HT1080 (cell line): ENCODE measurements at places on chromosomes 13 and 19. TPM values are rescaled to one million over a fixed set of nuclear protein-coding genes. Genes with fewer than 3 reads are reported as not detected.

GRCh38 chr13:98143601-98144026 is 720 bp downstream of the FARP1 start:
- no peak for DNase-seq

DNA sequence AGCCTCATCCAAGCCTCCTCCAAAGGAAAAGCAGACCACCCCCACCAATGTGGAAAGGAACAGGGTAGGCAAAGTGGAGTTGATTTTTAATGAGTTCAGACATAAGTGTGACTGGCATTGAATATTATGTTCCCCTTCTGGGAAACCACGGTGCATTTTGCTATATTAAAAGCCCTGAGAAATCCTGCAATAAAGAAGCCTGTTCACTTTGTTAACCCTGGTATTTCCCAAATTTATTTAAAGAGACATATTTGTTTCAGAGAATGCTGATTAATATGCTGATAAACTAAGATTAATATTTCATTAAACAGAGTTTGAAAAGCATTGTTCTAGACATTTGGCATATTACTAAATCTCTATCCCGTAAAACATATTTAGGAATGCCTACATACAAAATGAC is 151.4 kb downstream of the FGF14 start:
- no peak for DNase-seq

LILRB1 gene
- not detected in 2 replicates for total RNA-seq

- DNase-seq, result no peak
Observed at GRCh38 chr13:113086031-113086750, 19.4 kb upstream of the F7 start.

GRCh38 chr13:93955904-93956303 is 523.6 kb downstream of the DCT start:
- no peak for DNase-seq

DNA sequence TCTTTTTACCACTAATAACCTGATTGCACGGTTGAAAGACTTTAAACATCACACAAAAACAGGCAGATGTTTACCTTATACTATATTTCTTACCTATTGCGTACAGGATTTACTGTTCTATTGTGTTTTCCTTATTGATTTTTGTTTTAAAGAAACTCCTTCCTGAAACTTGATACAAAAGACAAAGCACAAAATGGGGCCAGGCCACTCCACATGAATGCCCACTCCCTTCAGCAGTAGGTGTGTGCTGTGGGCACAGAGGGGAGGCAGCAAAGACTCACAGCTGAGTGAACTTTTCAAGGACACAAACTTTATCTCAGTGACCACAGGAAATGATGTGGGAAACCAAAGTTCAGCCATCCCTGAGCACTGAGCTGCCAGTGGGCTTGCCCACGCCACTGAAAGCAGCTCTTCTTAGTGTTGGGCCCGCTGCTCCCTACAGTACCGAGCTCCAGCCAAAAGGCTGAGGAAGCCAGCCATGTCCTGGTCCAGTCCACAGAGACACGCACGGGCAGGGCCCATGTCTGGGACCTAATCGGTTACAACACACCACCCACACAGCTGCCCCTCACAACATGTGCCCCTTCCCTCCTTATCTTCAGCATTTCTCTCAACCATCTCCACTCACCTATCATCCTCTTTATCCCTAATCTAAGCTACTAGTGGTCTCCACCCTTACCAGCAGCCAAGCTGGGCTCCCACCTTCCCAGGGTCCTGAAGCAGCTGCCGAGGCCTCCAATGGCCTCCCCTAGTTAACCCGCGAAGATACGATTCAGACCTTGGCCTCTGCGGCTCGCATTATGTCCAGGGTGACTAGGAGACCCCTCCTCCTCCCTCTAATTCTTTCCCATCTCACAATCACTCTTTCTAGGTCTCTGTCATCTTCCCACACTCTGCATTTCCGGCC is 39.5 kb downstream of the ATP7B start:
- DNase-seq, result no peak

FREM2 gene
- 0.07 and 0.08 TPM in 2 replicates for total RNA-seq

DNA sequence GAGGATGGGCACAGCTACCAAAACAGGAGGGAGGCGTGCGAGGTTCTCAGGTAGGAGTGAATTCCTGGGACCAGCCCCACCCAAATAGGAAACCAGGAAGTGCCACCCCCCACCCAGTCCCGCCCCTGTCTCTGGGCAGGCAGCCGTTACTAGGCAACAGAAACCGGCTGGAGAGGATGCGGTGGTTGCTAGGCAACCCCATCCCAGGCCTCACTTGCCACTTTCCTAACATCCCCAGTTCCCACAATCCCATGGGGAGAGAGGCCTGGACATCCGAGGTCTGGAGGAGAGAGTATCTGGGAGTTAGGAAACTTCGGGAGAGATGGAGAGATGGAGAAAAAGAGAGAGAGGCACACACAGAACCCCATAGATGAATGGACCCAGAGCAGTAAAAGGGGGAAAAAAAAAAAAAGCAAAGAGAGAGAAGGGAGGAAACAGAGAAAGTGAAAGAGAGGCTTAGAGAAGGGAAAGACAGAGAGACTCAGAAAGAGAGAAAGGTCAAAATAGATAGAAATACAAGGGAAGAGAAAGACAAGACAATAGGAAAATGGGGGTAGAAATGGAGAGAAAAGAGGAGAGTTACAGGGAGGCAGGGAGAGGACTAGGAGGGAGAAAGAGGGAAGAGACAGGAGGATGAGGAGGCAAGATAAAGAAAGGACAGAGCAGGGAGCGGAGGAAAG is 3.8 kb downstream of the GRIK5 start:
- DNase-seq, result peak; percentile 55

- no peak for DNase-seq
Observed at GRCh38 chr19:40627486-40628279, 26.5 kb downstream of the LTBP4 start.

SYT5 gene
- total RNA-seq, result not detected in 2 replicates

PLPP2 gene
- 98.0 and 104 TPM in 2 replicates for total RNA-seq

DNA sequence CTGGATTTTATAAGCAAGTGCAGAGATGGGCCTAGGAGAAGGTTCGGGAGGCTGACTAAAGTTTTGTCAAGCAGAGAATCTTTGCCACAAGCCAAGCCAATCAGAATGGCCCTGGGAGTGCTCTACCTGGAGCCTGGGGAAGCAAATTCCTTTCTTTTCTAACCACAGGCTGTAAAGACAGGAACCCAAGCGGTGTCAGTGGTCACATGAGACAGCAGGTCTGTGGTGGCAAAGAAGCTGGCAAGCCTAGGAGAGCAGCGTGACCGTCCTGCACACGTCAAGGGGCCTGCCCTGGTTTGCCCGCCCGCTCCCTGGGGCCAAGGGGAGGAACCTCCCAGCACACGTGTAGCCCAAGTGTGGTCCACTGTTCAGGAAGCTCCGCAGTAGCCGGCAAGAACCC is 90.8 kb downstream of the IPO5 start:
- DNase-seq, result no peak

KIR3DL1 gene
- total RNA-seq, result not detected in 2 replicates

GRCh38 chr13:109156181-109156935 is 526.9 kb downstream of the MYO16 start:
- peak; percentile 91 for DNase-seq

GRCh38 chr19:45972947-45973540 is 621 bp downstream of the NOVA2 start:
- DNase-seq, result no peak

PEX11G gene
- total RNA-seq, result not detected in 2 replicates

GRCh38 chr13:19766591-19766990 is 16.2 kb downstream of the PSPC1 start:
- no peak for DNase-seq

- no peak for DNase-seq
Observed at GRCh38 chr13:45078003-45078402, 42.3 kb upstream of the GTF2F2 start.

DNA sequence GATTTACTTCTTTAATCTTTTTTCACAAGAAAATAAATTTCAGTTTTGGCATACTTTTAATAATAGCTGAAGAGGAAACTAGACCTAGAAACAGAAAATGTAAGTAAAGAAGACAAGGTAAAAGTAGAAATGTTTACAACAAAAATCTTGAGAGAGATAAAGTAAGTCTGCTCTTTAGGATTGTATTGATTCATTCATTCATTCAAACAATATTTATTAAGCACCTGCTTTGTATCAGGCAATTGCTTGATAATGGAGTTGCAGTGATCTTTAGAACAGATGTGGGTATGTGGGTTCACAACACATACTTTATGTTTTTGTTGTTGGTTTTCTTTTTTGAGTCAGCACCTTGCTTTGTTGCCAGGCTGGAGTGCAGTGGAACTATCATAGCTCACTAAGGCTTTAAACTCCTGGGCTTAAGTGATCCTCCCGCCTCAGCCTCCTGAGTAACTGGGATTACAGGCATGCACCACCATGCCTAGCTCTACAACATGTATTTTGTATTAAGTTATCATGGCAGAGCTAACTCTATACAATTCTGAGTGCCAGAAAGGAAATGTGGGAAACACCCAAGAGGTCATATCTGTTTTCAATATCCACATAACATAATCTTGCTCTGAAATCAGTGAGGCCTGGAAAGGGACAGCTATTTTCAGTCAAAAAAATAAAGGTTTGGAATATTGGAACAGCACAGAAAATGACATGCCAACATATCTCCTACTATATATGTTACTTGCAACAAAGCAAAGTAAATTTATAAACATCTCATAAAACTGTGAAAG is 8.8 kb upstream of the SPART start:
- DNase-seq, result no peak

GRCh38 chr13:113917096-113917495 is 53.2 kb upstream of the GAS6 start:
- DNase-seq, result no peak

CD177 gene
- not detected in 2 replicates for total RNA-seq

GRCh38 chr13:53200498-53201453 is 172.2 kb downstream of the OLFM4 start:
- no peak for DNase-seq

COX7A1 gene
- total RNA-seq, result not detected in 2 replicates

FRY gene
- 2.2 and 3.5 TPM in 2 replicates for total RNA-seq

CFAP97D2 gene
- not detected in 2 replicates for total RNA-seq

LGALS4 gene
- total RNA-seq, result 0.11 TPM in 1 of 2 replicates, not detected in the other

DNA sequence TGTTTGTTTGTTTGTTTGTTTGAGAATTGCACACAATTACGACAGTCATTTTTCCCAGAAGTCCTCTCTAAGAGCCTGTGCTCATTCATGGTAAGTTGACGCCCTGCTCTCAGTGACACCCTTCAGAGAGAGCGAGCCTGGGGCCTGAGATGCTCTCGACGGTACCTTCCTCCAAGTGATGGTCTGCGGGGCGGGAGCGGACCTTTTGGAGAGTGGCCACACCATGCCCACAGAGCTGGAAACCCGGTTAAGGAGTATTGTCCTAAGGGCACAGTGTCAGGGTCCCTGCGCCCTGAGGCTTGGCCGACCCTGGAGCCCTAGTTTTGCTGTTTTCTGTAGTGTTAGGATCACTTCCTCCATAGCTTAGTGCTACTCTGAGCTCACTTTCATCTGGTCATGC is 3.6 kb downstream of the POP4 start:
- no peak for DNase-seq

DNA sequence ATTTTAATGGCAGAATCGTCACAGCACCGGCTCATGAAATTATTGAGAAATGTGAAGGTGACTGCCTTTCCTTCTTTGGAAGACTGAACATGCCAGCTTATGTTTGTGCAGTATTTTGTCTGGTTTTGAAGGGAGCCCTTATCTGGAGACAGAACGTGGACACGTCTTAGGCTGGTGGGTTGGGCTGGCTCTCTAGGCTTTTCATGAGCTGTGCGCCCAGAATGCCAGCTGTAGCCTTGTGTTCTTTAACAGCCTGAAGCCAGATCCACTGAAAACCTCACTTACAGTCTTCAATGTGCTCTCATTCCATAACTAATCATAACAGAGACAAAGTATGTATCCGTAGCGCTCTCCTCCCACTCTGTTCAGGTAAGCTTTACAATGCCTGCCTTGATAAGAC is 184.4 kb upstream of the HTR2A start:
- DNase-seq, result no peak

DNA sequence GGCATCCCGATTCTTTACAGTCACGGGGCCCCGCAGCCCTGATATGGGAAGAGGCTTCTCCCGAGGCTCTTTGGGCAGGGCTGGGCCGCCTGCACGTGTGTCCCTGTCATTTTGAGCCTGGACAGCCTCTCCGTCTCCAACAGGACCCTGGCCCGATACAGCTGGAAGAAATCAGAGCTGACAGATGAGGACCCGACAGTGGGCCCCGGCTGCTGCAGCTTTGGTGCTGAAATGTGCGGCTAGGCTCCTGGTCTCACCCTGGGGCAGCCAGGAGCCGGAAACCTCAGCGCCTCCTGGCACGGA is 3.2 kb downstream of the PIAS4 start:
- DNase-seq, result no peak

DNA sequence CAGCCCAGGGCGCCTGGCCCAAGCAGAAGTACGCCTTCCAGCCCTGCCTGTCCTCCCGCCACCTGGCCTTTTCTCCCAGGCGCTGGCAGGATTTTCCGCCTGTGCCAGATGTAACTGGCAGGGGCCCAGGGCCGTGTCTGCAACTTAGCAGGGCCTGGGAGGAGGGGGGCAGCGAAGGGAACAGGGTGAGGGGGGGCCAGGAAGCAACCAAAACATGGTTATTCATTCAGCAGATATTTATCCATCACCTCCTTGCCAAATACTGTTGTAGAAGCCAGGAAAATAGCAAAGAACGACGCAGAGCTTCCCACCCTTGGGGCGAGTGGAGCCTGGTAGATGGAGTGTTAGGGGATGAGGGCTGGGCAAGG is 5.6 kb downstream of the TLE6 start:
- no peak for DNase-seq

GRCh38 chr13:73698859-73699258 is 435.3 kb downstream of the KLF12 start:
- DNase-seq, result peak; percentile 39

GRCh38 chr19:44557933-44558332 is 28.5 kb upstream of the CEACAM20 start:
- DNase-seq, result no peak

DNA sequence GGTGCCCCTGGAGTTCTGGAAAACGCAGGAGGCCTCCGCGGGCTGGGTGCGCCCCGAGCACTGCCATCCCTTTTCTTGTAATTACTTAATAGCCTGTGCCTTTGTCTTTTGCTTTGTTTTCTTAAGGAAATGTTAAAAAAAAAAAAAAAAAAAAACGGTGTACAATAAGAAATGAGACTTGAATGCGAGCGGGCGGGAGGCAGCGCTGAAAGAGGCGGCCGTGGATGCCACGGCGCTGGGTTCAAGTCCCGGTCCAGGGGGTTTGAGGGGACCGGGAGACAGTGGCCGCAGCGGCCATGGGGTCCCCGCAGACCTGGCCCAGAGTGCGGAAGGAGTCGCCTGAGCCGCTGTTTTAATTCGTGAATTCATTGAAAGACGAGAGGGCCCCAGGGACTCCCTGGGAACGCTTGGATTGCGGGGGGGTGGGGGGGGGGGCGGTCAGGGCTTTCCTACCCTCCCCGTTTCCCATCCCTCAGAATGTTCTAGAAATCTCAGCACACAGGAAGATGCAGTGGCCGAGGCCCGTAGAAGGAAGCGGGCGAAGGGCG is 349.2 kb upstream of the ARGLU1 start:
- DNase-seq, result no peak
